RPMI8226 (cell line): ENCODE measurements at places on chromosomes 2 and 18.

DNA sequence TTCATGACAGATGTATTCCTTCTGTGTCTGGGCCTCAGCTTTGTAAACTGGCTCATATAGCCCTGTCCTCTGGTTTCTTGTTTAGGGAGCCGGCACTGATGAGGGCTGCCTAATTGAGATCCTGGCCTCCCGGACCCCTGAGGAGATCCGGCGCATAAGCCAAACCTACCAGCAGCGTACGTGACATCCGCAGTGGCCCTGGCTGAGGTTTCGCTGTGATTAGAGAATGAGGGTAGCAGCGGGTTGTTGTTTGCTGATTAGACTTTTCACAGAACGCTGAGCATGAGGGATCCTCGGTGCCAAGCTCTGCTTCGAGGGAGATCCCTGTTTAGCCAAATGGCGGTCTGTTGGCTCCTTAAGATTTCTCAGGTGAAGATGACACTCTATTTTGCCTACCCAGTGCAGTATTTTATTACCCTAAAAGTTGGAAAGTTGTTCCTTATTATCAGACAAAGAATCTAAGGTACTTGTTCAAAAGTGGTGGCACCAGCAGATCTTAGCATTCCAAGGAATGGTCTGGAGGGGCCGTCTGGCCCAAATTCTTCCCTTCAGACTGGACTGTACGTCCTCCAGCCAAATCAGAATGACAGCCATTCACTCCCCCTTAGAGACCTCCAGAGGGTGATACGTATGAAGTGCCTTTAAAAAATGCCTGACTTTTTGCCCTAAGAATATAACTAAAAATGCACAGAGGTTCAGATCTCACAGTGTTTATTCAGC, 21.5 kb upstream of the GMCL1 start:
- no peak for DNase-seq

- peak; percentile 57 for DNase-seq
Observed at GRCh38 chr2:190023860-190024259, 38.7 kb downstream of the MSTN start.

DNA sequence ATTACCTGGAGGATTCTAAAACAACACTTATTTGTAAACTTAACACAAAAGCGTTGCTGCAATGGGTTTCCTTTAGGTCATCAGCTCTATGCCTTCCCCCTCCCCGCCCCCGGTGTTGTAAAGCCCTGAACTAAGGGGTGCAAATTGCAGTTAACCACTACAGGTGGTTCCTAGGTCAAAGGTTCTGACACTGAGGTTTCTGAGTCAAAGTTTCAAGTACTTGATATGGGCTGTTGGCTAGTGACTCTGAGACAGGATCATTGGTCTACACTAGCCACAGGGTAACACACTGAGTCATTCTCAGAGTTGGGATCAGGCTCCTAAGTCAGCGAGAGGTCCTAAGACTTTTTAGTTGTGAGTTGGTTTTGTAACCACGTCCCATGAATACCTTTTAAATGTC, 15.4 kb downstream of the IL1B start:
- DNase-seq, result no peak

- DNase-seq, result no peak
Observed at GRCh38 chr2:2026851-2027250, 282.5 kb upstream of the PXDN start.

- no peak for DNase-seq
Observed at GRCh38 chr18:9596226-9596625, 18.1 kb downstream of the PPP4R1 start.

GRCh38 chr2:232275670-232276069, 102.9 kb upstream of the ALPP start:
- peak; percentile 68 for DNase-seq

DNA sequence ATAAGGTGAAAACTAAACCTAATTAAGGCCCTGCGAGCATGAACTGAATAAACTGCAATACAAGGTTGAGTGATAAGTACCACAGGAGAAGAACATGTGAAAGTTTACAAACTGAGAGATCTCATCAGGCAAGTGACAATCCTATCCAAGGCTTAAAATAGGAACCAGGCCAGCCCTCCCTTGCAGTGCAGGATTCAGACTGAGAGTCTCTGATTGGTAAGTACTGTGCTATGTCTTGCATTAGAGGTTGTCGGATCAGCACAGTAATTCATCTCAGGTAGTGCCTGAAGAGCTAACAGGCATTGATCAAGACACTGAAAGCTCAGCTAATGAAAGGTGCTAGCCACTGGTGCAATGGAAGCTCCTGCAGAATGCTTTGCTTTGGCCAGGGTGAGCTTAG, 801.7 kb upstream of the ID2 start:
- no peak for DNase-seq

GRCh38 chr2:16882706-16883105, 217.1 kb upstream of the CYRIA start:
- no peak for DNase-seq

DNA sequence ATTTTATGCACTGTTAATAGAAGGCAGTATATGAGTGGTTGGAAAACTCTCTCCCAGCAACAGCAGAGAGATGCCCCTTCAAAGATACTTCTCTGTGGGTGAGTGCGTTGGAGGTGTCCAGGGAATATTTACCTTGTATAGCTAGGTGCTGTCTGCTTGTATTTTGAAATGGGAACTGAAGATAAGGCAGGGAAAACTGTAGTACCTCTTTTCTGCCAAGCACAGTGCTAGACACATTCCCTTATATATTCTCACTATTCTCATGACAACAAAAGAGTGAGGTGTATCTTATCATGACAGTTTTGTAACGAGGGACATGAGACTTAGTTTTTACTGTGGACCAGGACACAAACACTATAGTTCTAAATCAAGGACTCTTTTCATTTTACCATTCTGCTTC, 2.1 kb downstream of the TTC39C start:
- DNase-seq, result no peak

DNA sequence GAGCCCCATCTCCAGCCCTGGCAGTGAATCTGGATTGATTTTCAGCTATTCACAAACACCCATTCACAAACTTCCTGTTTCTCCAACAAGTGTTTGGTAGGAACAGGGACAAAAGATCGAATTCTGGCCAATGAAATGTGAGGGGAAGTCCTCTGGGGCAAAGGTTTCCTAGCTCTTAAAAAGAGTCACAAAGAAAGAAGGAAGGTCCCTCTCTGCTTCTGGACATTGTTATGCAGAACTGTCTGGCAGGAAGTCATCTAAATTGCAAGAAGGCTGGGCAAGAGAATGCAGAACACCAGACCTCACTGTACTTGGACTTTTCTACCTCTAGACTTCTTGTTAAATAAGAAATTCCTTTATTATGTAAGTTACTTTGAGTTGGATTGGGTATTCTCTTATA, 137.3 kb downstream of the CCDC148 start:
- DNase-seq, result no peak

GRCh38 chr2:17195016-17195415, 323.2 kb downstream of the RAD51AP2 start:
- DNase-seq, result no peak

- no peak for DNase-seq
Observed at GRCh38 chr2:104840156-104840555, 13.8 kb upstream of the POU3F3 start.

DNA sequence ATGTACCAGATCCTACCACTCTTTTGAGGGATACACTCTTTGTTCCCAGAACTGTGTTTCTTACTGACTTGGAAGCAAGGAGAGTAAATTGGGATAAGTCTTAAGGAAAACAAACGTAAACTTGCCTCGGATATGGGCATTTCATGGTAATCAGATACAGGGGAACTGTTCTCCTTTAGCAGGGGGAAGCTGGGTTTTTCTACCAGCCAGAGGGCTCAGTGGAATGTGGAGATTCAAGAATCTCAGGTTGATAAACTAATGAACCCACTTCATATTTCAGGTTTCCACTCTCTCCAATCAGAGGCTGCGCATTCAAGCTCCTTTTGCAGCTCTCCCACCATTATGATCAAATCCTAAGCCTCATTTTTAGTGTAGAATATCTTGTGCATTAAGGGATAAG, 676.5 kb upstream of the FSHR start:
- no peak for DNase-seq

GRCh38 chr2:26566081-26566375, 75.1 kb downstream of the CIB4 start:
- DNase-seq, result no peak

GRCh38 chr2:216606551-216607276, 26.5 kb upstream of the IGFBP2 start:
- DNase-seq, result peak; percentile 8

GRCh38 chr18:43819873-43820272, 542.6 kb upstream of the SYT4 start:
- DNase-seq, result no peak

- DNase-seq, result no peak
Observed at GRCh38 chr18:446941-447560, 53.5 kb downstream of the COLEC12 start.

DNA sequence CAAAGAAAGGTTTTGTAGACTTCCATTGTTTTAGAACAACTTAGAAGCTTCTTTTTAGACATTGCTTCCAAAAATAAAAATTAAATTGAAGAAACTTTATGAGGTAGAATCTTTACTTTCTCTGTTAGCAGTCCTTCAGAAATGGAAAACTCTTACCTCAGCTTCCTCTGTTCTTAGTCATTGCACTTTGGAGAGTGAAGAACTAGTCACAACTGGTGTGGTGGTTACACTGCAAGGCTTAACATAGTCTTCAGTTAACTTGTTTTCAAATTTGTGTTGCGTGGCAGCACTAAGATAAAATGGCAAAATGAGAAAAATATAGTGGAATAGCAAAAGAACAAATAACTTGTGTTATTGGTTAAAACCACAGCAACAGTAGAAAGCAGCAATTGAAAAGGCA, 332.6 kb downstream of the KIAA1328 start:
- DNase-seq, result no peak

DNA sequence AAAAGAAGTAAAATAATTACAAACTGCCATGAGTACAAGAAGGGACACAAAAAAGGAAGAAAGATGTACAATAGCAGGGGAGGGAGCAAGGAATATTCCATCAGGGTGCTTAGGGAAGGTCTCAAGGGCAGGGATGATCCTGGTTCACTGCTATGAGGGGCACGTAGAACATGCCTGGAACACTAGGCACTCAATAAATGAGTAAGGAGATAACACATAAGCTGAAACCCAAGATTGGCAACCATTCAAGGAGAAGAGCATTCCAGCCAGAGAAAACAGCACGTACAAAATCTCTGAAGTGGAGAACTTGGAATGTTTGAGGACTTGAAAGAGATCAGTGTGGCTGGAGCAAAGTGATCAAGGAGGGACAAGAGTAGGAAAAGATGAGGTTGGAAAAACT, 103.2 kb downstream of the FAM161A start:
- DNase-seq, result no peak

DNA sequence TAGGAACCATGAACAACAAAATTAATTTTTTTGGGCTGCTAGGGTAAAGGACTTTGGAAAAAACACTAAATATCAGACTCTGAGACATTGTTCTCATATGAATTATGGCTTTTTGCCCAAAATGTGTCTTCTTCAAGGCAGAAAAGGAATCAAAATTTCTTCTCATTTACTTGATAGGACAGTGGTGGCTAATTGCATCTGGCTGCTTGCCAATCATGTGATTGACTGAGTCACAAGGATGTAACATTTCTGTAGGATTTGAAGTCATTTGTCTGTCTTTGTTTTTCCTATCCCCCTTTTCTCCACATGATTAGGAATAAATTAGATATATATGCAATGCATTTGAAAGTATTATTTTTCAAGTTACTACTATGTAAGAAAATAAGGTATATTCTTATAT, 130.2 kb downstream of the SLC4A10 start:
- DNase-seq, result peak; percentile 15

- no peak for DNase-seq
Observed at GRCh38 chr2:43123028-43123427, 103.4 kb downstream of the ZFP36L2 start.

- DNase-seq, result peak; percentile 42
Observed at GRCh38 chr2:224412141-224413015, 10.5 kb upstream of the FAM124B start.

DNA sequence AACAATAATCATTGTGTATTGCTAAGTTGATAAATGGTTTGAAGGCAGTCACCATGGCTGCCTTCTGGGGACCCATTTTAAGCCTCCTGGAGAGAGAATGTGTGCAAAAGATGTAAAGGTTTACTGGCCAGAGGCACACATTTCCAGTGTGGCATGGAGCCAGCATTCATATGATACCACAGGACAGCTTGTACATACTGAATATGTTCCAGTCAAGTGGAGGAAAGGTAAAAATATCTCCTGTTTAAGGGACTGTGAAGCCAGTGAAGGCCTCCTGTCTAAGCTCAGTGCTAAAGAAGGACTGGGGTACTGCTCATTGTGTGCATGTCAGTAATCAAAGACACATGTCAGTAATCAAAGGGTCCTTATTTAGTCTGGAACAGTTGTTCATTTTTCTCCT, 119.2 kb downstream of the BABAM2 start:
- DNase-seq, result no peak

DNA sequence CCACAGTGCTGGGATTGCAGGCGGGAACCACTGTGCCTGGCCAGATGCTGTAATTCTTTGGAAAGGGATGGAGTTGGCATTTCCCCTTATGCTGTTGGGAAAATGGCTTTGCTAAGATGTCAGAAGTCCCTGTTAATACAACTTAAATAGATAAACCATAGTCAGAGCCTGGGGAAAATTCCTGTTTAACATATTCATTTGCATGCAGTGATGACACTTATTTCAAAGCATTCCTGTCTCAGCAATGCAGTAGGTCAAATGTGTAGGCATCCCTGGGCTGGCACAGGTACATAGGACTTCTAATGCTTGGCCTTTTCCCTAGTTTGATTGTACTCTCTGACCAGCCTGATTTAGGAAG, 38.6 kb downstream of the RAMP1 start:
- DNase-seq, result no peak

GRCh38 chr2:177332026-177332991, 60.3 kb upstream of the AGPS start:
- peak; percentile 69 for DNase-seq

GRCh38 chr2:218292048-218293014, at the start of gene TMBIM1:
Gene TMBIM1, minus strand, starts transcription at chr2:218292503. Its CDS starts 10,362 bp downstream, at chr2:218282141.
- peak; percentile 81 for DNase-seq

DNA sequence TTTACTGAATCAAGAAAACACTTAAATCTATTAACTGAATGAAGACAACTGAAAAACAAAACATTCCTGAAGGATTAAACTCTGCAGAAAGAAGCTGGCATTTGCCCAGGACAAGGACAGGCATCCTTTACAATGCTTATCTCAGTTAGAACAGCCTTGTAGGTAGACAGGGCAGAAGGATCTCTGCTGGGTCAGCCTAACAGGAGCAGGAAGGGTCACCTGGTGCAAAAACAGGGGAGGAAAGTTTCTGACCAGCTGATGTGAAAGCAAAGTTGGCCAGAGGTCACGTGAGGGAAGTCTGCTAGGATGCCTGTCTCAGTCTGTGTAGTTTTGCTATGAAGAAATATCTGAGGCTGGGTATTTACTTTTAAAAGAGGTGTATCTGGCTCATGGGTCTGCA, 348.6 kb downstream of the ANAPC1 start:
- DNase-seq, result peak; percentile 32
